ENCODE measurements at places on chromosomes 3 and 15. TPM values are rescaled to one million over a fixed set of nuclear protein-coding genes. Genes with fewer than 3 reads are reported as not detected.

GRCh38 chr3:61955483-61955882 is 394.1 kb downstream of the PTPRG start:
- DNase-seq = no peak

DNA sequence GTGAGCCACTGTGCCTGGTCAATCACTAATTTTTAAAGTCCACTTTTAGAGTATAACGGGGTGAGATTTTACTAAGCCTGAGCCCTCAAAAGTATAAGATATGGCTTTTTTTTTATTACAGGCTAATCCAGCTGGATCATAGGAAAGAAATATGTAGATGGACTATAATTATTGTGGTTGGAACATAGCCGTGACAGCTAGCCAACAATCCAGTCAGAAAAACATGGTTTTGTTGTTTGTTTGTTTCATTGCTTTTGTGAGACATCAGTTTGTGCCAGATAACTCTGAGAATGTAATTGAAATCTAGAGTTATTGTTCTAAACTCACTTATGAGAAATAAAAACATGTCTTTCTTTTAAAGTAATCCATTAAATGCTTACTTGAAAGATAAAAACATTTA is 37.3 kb upstream of the ATOSA start:
- no peak for DNase-seq

- DNase-seq = peak; percentile 81
These were observed 2.9 kb upstream of the FAM43A start for GRCh38 chr3:194682694-194683310.

Gene C3orf20
- 0.11 TPM for total RNA-seq

GRCh38 chr3:29242296-29242695 is 38.6 kb upstream of the RBMS3 start:
- no peak for DNase-seq

Gene CNTN3
- total RNA-seq = not detected

GRCh38 chr3:157263027-157263426 is 103.1 kb upstream of the CCNL1 start:
- DNase-seq = no peak

DNA sequence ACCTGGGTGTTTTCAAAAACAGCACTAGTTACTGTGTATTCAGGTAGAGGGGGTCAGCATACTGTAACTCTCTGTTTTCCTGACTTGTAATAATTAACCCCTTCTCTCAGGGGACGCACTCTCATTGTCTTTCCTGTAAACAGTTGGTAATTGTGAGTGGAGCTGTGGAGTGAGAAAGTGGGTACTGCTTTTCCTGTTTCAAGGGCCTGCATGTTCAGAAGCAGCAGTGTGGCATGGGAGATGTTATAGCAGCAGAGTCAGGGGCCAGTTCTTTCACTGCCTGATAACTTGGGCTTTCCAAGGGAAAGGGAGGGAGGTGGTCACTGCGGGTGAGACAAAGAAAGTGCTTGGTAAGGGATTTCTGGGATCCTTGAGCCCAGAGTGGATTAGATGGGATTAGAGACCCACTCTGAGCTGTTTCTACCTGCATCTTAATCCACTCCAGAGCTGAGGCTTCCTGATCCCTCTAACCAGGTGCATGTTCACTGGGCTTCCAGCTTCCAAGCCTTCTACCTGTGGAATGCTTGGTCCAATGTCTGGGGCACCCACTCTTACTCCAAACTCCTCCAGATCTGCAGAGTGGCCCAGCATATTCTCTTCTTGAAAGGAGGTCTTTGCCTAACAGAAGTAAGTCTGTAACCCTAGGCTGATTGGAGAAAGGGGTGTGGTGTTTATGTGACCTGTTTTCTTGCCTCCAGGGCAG is 105.2 kb downstream of the RPLP1 start:
- DNase-seq = no peak

Gene TM6SF1
- total RNA-seq = 22.1 TPM

Gene C2CD4A
- not detected for total RNA-seq

DNA sequence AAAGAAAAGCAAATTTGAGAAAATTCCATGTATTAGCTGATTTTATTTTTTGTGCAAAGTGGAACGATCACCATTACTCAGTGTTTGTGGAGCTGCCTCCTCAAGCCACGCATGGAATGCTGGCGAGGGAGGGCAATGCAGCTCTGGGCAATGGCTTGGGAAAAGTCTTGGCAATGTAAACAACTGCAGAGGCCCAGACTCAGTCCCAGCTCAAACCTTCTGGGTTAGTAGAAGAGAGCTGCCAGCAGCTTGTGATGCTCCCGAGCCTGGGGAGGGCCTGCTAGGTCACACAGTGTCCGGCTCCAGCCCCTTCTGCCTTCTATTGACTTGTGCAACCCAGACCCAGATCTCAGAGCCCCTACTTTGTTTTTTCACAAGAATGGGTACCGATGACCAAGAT is 4.3 kb downstream of the EPHB1 start:
- no peak for DNase-seq

GRCh38 chr3:26505399-26505798 is 117.2 kb upstream of the LRRC3B start:
- no peak for DNase-seq

DNA sequence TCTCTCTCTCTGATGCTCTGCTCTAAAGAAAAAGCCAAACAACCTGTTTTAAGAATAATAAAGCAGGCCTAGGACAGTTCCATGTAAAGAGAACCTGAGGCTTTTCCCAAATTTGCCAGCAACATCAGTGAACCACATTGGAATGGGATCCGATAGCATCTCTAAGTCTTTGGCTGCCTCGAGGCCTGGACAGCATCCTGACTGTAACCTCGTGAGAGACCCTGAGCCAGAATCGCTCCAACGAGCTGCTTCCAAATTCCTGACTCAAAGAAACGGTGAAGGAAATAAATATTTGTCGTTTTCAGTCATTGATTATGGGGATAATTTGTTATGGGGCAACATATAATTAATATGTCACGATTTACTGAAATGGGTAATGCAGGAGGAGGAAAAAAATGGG is 1012.8 kb downstream of the ROBO2 start:
- DNase-seq = no peak

DNA sequence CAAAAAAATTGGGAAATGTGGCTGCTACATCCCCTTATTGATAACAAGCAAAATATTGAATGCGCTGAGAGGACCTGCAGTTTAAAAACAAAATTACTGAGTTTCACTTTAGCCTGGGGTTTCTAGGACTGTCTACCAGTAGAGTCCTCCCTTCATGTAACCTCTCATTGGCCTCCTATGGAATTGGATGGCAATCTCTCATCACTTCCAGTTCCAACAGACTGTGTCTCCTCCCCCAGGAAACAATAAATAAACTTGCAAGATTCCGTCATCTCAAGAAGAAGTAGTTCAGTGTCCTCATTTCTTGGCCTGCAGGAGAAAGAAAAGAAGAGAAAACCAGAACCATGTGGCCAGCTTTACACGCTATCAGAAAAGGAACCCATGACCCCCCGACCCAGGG is 123.8 kb downstream of the TLE3 start:
- DNase-seq = no peak

Gene CPLX3
- total RNA-seq = not detected

GRCh38 chr3:158106766-158107471 is 699 bp upstream of the SHOX2 start:
- no peak for DNase-seq

DNA sequence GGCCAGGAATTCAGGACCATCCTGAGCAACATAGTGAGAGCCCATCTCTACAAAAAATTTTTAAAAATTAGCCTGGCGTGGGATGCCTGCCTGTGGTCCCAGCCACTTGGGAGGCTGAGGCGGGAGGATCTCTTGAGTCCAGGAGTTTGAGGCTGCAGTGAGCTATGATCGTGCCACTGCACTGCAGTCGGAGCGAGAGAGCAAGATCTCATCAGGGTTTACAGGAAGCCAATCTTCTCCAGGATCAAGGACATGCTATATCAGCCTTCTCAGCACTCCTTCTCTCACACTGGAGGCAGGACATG is 451 bp upstream of the STOML1 start:
- DNase-seq = no peak

DNA sequence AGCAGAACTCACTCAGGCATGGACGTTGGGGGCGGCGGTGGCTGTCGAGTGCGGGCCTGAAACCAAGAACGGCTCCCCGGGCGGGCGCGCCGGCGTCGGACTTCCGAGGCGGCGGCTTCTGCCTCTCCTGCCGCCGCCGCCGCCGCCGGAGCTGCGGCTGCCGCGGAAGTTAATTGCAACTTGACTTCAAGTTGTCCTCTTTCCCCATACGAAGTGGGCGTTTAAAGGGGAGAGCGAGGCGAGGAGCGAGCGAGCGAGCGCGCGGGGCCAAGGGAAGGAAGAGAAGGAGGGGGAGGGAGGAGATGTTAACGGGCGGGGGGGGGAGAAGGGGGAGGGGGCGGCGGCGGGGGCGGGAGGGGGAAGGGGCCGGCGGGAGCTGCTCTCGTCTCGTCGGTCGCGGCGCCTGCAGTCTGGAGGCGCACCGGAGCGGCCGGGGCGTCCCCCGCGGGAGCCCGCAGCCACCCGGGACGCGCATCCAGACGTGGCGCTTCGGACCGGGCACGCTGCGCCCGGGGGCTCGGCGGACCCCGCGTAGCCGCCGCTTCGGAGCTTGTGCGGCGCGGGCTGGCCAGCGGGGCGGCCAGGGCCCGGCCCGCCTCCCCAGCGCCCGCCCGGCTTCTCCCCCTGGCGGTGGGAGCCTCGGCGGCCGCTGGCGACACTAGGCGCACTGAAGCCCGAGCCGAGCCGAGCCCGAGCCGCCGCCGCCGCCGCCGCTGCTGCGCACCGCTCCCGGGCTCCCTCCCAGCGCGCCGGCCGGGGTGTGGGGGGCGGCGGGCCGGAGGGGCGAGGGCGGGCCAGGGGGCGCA is 19.7 kb upstream of the SATB1 start:
- peak; percentile 87 for DNase-seq

Data from activated CD8-positive, alpha-beta T cell treated with anti-CD3 and anti-CD28 coated beads, Interleukin-2, amount 10 ng/mL, durations not matched to agents 7 days and 5 days (primary cell).